ENCODE measurements at places on chromosomes 12 and 14. TPM values are rescaled to one million over a fixed set of nuclear protein-coding genes. Genes with fewer than 3 reads are reported as not detected.

The ACSM4 gene
- not detected for total RNA-seq

DNA sequence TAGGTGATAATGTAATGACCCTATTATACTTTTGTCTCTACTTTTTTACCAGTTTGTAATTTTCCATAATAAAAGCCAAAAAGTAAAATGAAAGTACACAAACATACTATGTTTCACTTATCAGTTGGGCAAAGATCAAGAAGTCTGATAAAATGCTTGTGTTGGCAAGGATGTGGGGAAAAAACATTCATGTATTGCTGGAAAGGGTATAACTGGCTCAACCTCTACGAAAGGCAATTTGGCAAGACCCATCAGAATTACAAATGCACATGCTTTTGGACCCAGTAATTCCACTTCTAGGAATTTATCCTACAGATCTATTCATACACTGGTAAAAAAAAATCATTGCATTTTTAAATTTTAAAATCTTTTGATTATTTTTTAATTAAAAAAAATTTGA is 68.0 kb downstream of the SPTB start:
- no peak overlapping the region for H3K27ac ChIP-seq
- H3K4me1 ChIP-seq = no peaks in the 10 kb centered on the region
- H3K27me3 ChIP-seq = no peaks in the 10 kb centered on the region
- no peak for DNase-seq

- no peaks in the 10 kb centered on the region for H3K27me3 ChIP-seq
- no peak overlapping the region for H3K4me3 ChIP-seq
- no peaks in the 10 kb centered on the region for H3K4me1 ChIP-seq
- no peaks in the 10 kb centered on the region for H3K36me3 ChIP-seq
- DNase-seq = no peak
Observed at GRCh38 chr12:75323663-75324062, 6.5 kb downstream of the CAPS2 start.

The WSCD2 gene
- total RNA-seq = not detected

The TMPRSS12 gene
- total RNA-seq = not detected

The SLC6A12 gene
- total RNA-seq = 1.7 TPM

GRCh38 chr12:62379026-62379722 is 87.5 kb upstream of the MON2 start:
- no peaks in the 10 kb centered on the region for H3K36me3 ChIP-seq
- H3K27ac ChIP-seq = no peak overlapping the region
- no peaks in the 10 kb centered on the region for H3K27me3 ChIP-seq

DNA sequence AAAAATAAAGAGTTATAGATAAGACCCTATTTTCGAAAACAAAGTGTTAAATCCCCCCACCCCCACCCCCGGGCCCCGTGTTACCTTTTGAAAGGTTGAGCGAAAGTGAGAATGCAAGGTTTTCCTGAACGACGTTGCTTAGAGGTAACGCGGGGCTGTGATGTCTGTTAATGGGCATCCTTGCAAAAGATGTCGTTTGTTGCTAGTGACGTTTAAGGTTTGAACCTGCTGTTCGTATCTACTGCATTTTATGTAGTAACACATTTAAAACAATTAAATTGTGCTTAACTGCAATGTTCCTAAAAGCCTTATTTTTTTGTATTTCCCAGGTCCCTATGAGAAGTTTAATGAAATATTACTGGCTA is 1.2 kb downstream of the CPSF6 start:
- H3K4me1 ChIP-seq = peaks cover 34% of the 10 kb centered on the region
- peak overlapping the region; percentile 85 for H3K4me3 ChIP-seq
- no peak for DNase-seq
- H3K27me3 ChIP-seq = no peaks in the 10 kb centered on the region
- H3K27ac ChIP-seq = peak overlapping the region; percentile 95

DNA sequence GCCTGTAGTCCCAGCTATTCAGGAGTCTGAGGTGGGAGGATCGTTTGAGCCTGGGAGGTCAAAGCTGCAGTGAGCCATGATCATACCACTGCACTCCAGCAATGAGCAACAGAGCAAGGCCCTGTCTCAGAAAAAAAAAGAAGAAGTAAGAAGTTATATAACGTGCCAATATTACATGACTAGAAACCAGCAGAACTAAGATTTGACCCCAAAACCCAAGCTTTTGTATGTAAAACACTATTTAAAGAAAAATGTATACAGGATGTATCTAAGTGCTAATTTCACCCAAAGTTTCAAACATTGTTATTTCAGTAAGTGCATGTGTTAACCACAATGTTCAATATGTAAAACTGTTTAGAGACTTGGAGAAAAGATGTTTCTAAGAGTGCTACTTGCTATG is 94.7 kb downstream of the SLC5A8 start:
- no peaks in the 10 kb centered on the region for H3K36me3 ChIP-seq
- no peaks in the 10 kb centered on the region for H3K27me3 ChIP-seq
- DNase-seq = no peak
- no peaks in the 10 kb centered on the region for H3K4me1 ChIP-seq
- H3K27ac ChIP-seq = no peak overlapping the region

The ZC2HC1C gene
- total RNA-seq = 9.2 TPM

The GTF2H3 gene
- total RNA-seq = 15.9 TPM

GRCh38 chr12:71865166-71865713 is 25.7 kb downstream of the TBC1D15 start:
- H3K27me3 ChIP-seq = no peaks in the 10 kb centered on the region
- H3K4me3 ChIP-seq = no peak overlapping the region
- no peak overlapping the region for H3K27ac ChIP-seq
- no peaks in the 10 kb centered on the region for H3K4me1 ChIP-seq
- no peak for DNase-seq
- H3K36me3 ChIP-seq = no peaks in the 10 kb centered on the region

- no peaks in the 10 kb centered on the region for H3K36me3 ChIP-seq
- no peaks in the 10 kb centered on the region for H3K27me3 ChIP-seq
- H3K4me3 ChIP-seq = no peak overlapping the region
- DNase-seq = no peak
- H3K27ac ChIP-seq = no peak overlapping the region
Observed at GRCh38 chr14:64201921-64202545, 92.1 kb downstream of the ESR2 start.

DNA sequence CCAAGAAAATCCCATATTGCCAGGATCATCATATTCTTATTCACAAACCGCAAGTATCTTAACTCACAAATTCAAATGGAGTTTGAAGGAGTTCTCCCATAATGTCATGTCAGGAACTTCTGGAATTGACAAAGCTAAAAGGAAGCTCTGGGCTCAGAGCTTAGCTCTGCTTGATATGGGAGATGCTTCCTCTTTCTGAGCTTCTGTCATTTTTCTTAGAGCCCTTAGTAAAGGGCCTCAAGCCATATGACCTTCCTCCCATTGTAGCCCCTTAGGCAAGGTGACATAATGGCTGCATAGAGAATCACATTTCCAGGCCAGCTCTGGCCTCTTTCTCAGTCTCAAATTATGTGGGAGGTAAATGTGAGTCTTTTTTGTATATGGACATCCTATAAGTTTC is 40.9 kb downstream of the SLC4A8 start:
- no peak overlapping the region for H3K27ac ChIP-seq
- H3K4me3 ChIP-seq = no peak overlapping the region
- H3K27me3 ChIP-seq = no peaks in the 10 kb centered on the region
- H3K4me1 ChIP-seq = no peaks in the 10 kb centered on the region
- no peak for DNase-seq

DNA sequence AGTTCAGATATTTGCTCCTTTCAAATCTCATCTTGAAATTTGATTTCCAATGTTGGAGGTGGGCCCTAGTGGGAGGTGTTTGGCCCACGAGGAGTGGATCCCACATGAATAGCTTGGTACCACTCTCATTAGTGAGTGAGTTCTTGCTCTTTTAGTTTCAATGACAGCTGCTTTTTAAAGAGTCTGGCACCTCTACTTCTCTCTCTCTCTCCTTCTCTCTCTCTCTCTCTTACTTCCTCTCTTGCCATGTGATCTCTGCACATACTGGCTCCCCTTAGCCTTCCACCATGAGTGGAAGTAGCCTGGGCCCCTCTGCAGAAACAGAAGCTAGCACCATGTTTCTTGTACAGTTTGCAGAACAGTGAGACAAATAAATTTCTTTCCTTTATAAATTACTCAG is 25.1 kb downstream of the GPR65 start:
- H3K4me1 ChIP-seq = no peaks in the 10 kb centered on the region
- no peaks in the 10 kb centered on the region for H3K36me3 ChIP-seq
- no peak overlapping the region for H3K4me3 ChIP-seq
- no peaks in the 10 kb centered on the region for H3K27me3 ChIP-seq
- DNase-seq = no peak
- H3K27ac ChIP-seq = no peak overlapping the region

DNA sequence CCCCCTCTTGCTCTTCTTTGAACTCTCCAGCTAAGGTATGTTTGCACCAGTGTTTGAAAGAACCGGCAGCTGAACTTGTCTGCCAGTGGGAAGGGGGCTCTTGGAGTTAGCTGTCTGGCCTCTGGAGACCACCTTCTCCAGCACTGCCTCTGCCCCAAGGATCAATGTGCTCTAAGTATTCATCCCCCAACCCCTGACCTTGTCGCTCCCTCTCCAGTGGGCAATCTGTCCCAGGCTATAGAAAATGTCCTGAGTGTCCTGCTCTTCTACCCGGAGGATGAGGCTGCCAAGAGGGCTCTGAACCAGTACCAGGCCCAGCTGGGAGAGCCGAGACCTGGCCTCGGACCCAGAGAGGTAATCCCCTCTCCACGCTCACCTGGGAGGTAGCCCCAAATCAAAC is 2.8 kb downstream of the P3H3 start:
- no peak overlapping the region for H3K4me3 ChIP-seq
- DNase-seq = no peak
- no peaks in the 10 kb centered on the region for H3K4me1 ChIP-seq
- no peak overlapping the region for H3K27ac ChIP-seq
- H3K27me3 ChIP-seq = no peaks in the 10 kb centered on the region
- H3K36me3 ChIP-seq = no peaks in the 10 kb centered on the region

- H3K27ac ChIP-seq = no peak overlapping the region
- H3K4me1 ChIP-seq = no peaks in the 10 kb centered on the region
- H3K36me3 ChIP-seq = no peaks in the 10 kb centered on the region
- no peak overlapping the region for H3K4me3 ChIP-seq
Observed at GRCh38 chr12:127565241-127565640, 701.7 kb upstream of the TMEM132C start.

- no peak for DNase-seq
- H3K4me3 ChIP-seq = no peak overlapping the region
- H3K27ac ChIP-seq = no peak overlapping the region
- H3K27me3 ChIP-seq = peaks cover 4% of the 10 kb centered on the region
Observed at GRCh38 chr12:130334937-130335336, 2.8 kb upstream of the PIWIL1 start.

The CLEC4E gene
- total RNA-seq = not detected

DNA sequence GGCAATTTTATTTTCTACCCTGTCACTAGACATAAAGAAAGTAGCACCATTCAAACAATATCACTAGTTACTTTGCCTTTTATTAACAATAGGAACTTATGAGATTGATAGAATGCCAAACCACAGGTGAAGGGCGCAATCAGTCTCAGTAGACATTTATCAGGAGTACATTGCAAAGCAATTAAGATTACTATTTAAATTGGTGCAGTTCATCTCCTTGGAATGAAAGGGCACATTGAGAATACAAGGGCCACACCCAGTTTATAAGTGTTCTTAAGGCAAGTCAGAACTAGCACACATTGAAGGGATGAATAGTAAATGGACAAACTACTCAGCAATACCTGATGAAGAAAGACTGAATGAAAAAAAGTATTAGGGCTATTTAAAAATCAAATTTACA is 601.4 kb downstream of the C12orf50 start:
- DNase-seq = no peak
- H3K4me1 ChIP-seq = no peaks in the 10 kb centered on the region
- H3K4me3 ChIP-seq = no peak overlapping the region
- H3K36me3 ChIP-seq = no peaks in the 10 kb centered on the region

- no peak overlapping the region for H3K4me3 ChIP-seq
- H3K4me1 ChIP-seq = no peaks in the 10 kb centered on the region
- DNase-seq = no peak
- H3K36me3 ChIP-seq = no peaks in the 10 kb centered on the region
- H3K27ac ChIP-seq = no peak overlapping the region
Observed at GRCh38 chr14:90132821-90133570, 71.2 kb downstream of the KCNK13 start.

DNA sequence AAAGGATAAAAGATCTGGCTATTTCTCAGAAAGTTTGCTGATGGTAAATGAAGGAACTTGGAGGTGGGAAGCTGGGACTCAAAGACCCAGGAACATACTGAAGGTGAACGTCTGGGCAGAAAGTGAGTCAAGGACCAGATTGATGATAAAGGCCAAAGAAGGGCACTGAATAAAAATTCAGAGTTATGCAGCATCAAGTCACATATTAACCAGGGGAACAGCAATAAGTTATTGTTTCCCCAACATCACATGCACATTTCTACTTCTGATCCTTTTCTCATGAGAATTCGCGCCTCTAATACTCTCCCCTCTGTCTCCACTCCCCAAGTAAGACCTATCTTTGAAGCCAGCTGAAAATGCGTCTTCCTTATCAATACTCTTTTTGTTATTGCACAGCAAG is 71.8 kb upstream of the SLC35F4 start:
- H3K27ac ChIP-seq = no peak overlapping the region
- H3K4me3 ChIP-seq = no peak overlapping the region
- DNase-seq = no peak
- H3K4me1 ChIP-seq = no peaks in the 10 kb centered on the region
- no peaks in the 10 kb centered on the region for H3K36me3 ChIP-seq
- H3K27me3 ChIP-seq = no peaks in the 10 kb centered on the region

The MARCHF9 gene
- 10.0 TPM for total RNA-seq

- no peaks in the 10 kb centered on the region for H3K27me3 ChIP-seq
- no peaks in the 10 kb centered on the region for H3K36me3 ChIP-seq
- no peak for DNase-seq
- no peak overlapping the region for H3K4me3 ChIP-seq
Observed at GRCh38 chr12:77610446-77610845, 220.2 kb upstream of the NAV3 start.

The B3GNT4 gene
- not detected for total RNA-seq

DNA sequence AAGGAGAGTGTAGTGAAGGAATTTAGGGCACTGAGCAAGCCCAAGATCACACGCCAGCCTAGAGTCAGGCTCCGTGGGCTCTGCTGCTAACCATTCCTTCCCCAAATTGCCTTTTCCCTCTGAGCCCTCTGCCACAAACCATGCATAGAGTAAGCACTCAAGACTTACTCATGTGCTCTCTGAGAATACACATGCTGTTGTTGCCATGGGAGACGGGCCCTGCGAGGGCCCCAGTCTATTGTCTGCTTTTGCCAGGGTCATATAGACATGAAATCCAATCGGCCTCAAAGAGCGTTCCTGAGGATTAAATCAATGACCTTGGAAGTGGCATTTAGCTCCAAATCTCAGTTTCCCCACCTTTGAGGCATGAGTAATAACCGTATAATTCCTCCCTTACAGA is 48.7 kb upstream of the WSCD2 start:
- no peak overlapping the region for H3K27ac ChIP-seq
- no peaks in the 10 kb centered on the region for H3K4me1 ChIP-seq
- H3K27me3 ChIP-seq = no peaks in the 10 kb centered on the region
- H3K4me3 ChIP-seq = no peak overlapping the region

The LAG3 gene
- total RNA-seq = not detected

Data from Peyer's patch (tissue), 4 donors.